Activated CD4-positive, alpha-beta T cell treated with anti-CD3 and anti-CD28 coated beads, Interleukin-2, Interleukin-4, amounts not matched to agents 100 ng/mL and 50 ng/mL, durations not matched to agents 16 hours and 8 hours (primary cell): ENCODE measurements at places on chromosomes 7 and 10.

DNA sequence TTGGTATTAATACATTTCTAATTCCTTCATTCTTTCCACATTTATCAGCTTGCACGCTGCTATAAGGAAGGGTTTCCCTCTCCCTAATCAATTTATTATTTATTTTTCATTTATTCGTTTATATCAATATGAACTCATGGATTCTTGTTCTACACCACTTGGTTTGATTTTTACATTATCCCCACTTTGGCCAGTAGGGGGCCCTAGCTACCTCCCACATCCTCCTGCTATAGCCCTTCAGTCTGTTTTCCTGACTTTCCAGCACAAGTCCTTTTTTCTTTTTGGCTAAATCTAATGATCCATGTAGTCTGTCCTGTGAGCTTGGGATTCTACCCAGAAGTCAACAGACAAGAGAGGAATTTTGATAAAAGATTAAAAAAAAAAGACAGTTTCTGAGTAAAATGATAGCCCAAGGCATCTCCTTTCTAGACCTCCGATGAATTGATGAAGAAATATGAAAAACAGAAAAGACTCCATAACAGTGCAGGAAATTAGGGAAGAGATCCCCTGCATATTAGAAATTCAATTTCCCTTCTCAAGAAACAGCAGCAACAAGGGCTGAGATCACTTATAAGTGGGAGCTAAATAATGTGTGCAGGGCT is 47.7 kb downstream of the LYZL2 start:
- peak; percentile 41 for DNase-seq

DNA sequence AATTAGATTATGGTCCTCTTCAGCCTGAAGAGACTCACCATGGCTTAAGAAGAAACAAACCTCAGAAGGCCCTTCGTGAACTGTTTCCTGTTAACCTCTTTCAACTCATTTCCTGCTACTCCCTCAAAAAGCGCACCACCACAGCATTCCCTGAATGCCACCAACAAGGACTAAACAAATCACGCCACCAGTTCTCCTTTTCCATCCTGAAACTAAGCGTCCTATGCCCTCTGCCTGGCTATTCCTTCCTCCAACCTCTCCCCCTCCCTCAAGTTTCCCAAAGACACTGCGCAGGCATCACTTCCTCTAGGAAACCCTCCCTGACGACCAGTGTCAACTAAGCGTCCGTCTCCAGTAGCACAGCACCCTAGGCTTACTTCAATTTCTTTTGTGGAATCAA is 12.0 kb downstream of the YWHAG start:
- no peak for DNase-seq

DNA sequence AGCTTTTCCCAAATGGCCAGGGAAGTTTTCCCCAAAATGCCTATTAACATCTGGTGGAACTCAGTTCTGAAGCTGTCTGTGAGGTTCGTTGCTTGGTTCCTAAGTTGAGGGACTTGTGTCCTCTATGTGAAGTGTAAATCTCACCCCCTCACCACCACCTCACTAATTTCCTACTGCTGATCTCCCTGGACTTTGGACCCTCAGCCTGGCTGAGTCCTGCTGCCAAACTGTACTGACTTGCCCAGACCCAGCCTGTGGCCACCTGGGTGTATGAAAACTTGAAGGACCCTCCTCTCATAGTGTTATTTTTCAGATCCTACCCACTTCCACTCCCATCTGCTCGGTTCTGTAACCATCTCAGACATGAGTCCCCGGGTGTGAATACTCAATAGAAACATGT is 94.9 kb downstream of the MET start:
- no peak for DNase-seq

DNA sequence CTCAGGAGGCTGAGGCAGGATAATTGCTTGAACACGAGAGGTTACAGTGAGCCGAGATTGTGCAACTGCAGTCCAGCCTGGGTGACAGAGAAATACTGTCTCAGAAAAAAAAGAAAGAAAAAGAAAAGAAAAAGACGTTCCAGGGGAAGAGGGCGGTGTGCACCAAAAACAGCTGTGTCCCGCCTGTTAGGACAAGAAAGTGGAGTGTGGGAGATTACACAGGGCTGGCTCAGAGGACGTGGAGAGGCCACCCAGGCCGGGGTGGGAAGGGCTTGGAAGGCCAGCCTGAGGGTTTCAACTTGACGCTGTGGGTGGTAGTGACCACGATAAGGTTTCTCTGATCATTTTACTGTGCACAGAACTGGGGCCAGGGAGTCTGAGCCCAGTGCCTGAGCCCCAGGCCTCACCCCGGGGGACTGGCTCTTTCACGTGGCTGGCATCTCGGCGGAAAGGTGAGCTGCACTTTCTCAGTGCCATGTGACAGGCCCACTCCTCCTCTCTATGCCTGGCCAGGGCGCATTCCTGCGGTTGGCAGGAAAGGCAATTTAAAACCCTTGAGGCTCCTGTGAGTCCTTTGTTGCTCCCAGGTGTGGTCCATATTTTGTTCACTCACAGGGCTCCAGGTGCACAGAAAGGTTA is 13.9 kb downstream of the RHBDD2 start:
- no peak for DNase-seq
